Activated CD8-positive, alpha-beta T cell treated with anti-CD3 and anti-CD28 coated beads, Interleukin-2, amount 10 ng/mL, durations not matched to agents 7 days and 5 days (primary cell): ENCODE measurements at places on chromosomes 12 and 14.

DNA sequence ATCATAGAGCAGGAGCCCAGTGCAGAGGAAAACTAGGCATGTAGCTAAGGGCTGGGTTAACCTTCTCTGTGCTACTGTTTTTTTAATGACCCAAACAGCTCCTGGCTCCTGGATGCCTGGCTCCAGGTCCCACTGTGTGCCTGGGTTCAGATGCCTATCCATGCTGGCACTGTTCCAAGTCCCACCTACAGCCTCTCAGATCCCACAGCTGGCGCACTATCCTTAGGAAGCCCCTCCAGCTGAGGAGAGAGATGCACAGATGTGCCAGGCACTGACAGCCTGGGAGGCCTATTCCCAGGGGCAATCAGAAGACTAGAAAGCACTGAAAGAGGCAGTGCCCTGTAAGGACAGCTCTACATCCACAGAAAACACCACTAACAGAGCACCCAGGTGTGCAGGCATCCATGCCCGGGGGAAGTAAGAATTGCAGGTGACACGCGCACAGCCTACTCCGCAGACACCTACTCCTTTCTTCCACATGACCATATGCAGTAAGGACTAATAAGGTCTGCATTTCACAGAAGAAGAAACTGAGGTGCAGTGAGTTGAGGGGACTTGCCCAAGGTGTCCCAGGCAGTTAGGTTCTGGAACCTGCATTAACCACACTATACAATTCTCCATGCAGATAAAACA lies 51.2 kb downstream of the PITPNM2 start:
- peaks cover 15% of the 10 kb centered on the region for H3K4me1 ChIP-seq
- H3K27ac ChIP-seq, result no peak overlapping the region
- H3K4me3 ChIP-seq, result no peak overlapping the region
- no peaks in the 10 kb centered on the region for H3K36me3 ChIP-seq
- no peak for DNase-seq
- no peaks in the 10 kb centered on the region for H3K27me3 ChIP-seq

GRCh38 chr12:84016956-84017355 lies 895.6 kb downstream of the SLC6A15 start:
- no peaks in the 10 kb centered on the region for H3K4me1 ChIP-seq
- no peaks in the 10 kb centered on the region for H3K27me3 ChIP-seq
- H3K36me3 ChIP-seq, result no peaks in the 10 kb centered on the region
- no peak overlapping the region for H3K27ac ChIP-seq
- H3K4me3 ChIP-seq, result no peak overlapping the region
- DNase-seq, result no peak

GRCh38 chr12:117832459-117833457 lies 136.0 kb downstream of the KSR2 start:
- H3K27ac ChIP-seq, result no peak overlapping the region
- H3K4me3 ChIP-seq, result no peak overlapping the region
- H3K4me1 ChIP-seq, result no peaks in the 10 kb centered on the region
- H3K27me3 ChIP-seq, result no peaks in the 10 kb centered on the region
- no peaks in the 10 kb centered on the region for H3K36me3 ChIP-seq

DNA sequence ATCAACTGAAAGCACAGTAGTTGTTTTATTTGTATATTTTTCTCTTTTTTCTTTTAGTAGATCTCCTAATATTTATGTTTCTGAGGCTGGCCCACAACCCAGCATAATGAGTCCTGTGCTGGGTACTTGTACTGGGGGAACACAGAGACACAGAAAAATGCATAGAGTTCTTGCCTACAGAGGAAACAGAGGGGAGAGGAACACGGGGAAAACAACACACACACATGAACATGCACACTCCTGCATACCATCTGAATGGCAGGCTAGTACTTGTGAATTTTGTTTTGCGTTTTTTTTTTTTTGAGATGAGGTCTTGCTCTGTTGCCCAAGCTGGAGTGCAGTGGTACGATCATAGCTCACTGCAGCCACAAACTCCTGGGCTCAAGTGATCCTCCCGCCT lies 21.3 kb downstream of the PITPNM2 start:
- no peak overlapping the region for H3K27ac ChIP-seq
- no peaks in the 10 kb centered on the region for H3K36me3 ChIP-seq
- peaks cover 38% of the 10 kb centered on the region for H3K4me1 ChIP-seq
- no peak overlapping the region for H3K4me3 ChIP-seq
- DNase-seq, result no peak

GRCh38 chr12:6056406-6057240 lies 67.8 kb downstream of the VWF start:
- H3K27ac ChIP-seq, result no peak overlapping the region
- peaks cover 18% of the 10 kb centered on the region for H3K27me3 ChIP-seq
- DNase-seq, result peak; percentile 42
- no peaks in the 10 kb centered on the region for H3K36me3 ChIP-seq

DNA sequence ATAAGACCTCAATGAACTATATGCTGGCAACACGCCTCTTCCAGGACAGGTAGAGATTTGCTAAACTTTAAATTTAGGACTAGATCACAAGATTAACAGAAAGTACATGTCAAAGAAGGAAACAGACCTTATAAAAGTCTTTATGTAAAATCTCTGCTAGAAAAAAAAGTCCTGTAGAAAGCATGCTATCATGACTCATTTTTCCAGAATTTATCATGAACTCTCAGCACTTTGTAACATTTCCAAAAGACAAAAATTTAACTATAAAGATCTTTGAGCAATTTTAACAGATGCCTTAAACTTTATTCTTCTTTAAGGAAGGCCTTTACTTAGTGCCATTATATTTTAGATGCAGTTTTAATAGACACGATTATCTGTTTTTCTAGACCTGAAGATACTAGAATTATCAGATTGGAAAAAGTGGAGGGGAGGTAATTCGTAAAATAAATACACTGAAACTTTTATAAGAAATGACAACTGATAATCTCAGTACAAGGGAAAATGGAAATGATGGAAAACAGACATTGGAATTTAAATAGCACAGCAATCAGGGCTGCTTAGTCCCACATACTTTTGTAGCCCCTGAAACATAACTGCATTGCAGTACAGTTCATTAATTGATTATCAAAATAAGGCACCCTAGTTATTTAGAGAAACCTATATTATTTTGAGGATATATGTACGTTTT lies 92.0 kb downstream of the TTLL5 start:
- no peak for DNase-seq
- H3K27ac ChIP-seq, result no peak overlapping the region
- no peaks in the 10 kb centered on the region for H3K27me3 ChIP-seq
- H3K4me1 ChIP-seq, result no peaks in the 10 kb centered on the region

DNA sequence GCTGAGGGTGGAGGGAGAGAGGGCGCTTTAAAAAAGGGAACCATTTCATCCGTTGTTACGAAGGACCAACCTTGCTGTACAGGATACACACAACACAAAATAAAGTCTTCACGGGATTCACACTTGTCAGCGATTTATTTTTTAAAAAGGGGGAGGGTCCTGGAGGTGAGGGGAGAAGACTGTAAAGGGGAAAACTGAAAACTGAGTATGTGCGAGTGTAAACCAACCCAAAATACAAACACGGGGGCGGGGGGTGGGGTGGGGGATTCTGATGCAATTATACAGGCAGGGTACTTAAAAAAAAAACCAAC lies 499 bp upstream of the PRKAG1 start:
- DNase-seq, result no peak
- H3K27me3 ChIP-seq, result no peaks in the 10 kb centered on the region
- H3K4me1 ChIP-seq, result peaks cover 33% of the 10 kb centered on the region
- H3K36me3 ChIP-seq, result peaks cover 52% of the 10 kb centered on the region
- peak overlapping the region; percentile 92 for H3K4me3 ChIP-seq

DNA sequence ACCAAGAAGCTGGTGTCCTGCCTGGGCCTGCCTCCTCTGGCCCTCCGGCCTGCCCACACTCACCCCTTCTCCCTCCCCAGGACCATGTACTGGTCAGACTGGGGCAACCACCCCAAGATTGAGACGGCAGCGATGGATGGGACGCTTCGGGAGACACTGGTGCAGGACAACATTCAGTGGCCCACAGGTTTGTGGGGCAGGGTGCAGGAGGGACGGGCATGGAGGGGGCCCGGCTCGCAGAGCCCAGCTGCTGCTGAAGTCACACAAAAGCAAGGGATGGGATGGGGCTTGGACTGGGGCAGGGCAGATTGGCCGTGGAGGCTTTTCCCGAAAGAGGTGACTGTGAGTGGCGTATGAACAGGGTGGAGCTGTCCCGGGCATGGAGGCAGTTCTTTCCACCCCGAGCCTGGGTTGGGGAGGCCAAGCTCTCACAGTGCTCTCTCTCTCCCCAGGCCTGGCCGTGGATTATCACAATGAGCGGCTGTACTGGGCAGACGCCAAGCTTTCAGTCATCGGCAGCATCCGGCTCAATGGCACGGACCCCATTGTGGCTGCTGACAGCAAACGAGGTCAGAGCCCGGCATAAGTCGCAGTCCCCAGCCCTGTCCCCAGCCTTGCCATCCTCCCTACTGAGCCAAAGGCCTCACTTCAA lies 7.8 kb upstream of the NXPH4 start:
- no peak overlapping the region for H3K27ac ChIP-seq
- peaks cover 6% of the 10 kb centered on the region for H3K4me1 ChIP-seq
- H3K36me3 ChIP-seq, result no peaks in the 10 kb centered on the region
- H3K4me3 ChIP-seq, result no peak overlapping the region

DNA sequence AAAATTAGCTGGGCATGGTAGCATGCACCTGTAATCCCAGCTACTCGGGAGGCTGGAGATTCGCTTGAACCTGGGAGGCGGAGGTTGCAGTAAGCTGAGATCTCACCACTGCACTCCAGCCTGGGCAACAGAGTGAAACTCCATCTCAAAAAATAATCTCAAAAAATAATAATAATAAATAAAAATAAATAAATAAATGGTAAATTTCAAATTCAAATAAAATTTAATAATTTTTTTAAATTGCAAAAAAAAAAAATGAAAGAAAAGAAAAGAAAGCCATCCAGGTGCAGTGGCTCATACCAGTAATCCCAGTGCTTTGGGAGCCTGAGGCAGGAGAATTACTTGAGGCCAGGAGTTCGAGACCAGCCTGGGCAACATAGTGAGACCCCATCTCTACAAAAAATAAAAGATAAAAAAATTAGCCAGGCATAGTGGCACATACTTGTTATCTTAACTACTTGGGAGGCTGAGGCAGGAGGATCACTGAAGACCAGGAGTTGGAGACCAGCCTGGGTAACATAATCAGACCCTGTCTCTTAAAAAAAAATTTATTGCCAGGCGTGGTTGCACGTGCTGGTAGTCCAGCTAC lies 36.4 kb downstream of the ALDH2 start:
- H3K27ac ChIP-seq, result no peak overlapping the region
- no peak for DNase-seq
- H3K36me3 ChIP-seq, result no peaks in the 10 kb centered on the region
- H3K27me3 ChIP-seq, result no peaks in the 10 kb centered on the region
- H3K4me3 ChIP-seq, result no peak overlapping the region
- H3K4me1 ChIP-seq, result peaks cover 3% of the 10 kb centered on the region

- DNase-seq, result no peak
- H3K4me1 ChIP-seq, result no peaks in the 10 kb centered on the region
- no peak overlapping the region for H3K4me3 ChIP-seq
- H3K36me3 ChIP-seq, result no peaks in the 10 kb centered on the region
- H3K27ac ChIP-seq, result no peak overlapping the region
These were observed 183.0 kb downstream of the SLC15A5 start for GRCh38 chr12:16094437-16094836.

DNA sequence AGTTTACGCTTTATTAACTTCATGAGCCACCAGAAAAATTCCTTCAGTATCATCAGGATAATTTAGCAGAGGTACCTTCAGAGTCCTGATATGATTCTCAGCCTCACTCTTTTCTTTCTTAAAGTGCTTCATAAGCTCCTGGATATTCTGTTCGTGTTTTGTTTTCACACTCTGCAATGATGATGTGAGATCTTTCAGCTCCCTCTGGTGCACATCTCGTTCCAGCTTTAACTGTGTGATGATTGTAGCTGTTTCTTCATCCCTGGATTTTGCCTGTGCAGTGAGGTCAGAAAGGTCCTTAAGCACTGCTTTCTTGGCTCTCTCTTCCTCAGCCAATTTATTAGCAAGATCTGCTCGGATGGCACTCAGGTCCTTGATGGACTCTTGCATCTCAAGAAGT lies 156.7 kb downstream of the CEP128 start:
- H3K36me3 ChIP-seq, result peaks cover 18% of the 10 kb centered on the region
- H3K4me3 ChIP-seq, result no peak overlapping the region
- DNase-seq, result no peak
- H3K27me3 ChIP-seq, result no peaks in the 10 kb centered on the region

GRCh38 chr12:106757623-106758348 lies 16.7 kb upstream of the RIC8B start:
- no peak overlapping the region for H3K27ac ChIP-seq
- H3K4me3 ChIP-seq, result no peak overlapping the region
- no peaks in the 10 kb centered on the region for H3K27me3 ChIP-seq

- H3K27ac ChIP-seq, result no peak overlapping the region
- DNase-seq, result peak; percentile 68
- H3K36me3 ChIP-seq, result no peaks in the 10 kb centered on the region
These were observed 27.4 kb upstream of the GUCY2C start for GRCh38 chr12:14723763-14724162.

DNA sequence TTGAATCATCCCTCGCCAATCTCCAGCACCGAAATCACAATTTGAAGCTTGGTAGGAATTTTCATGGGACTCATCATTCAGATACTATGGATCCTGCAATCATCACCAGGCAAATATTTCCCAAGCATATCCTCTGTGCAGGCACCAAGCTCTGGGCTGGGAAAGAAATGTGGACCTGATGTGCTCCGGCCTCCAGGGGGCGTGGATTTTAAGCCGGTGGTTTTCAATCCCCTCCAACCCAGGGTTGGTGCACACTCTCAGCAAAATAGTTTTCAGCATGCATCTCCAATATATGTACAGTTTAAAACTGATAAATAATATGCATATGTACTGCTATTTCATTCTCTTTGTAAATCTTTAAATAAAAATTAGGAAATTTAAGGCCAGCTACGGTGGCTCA lies 98.9 kb downstream of the RBM19 start:
- no peak for DNase-seq
- no peaks in the 10 kb centered on the region for H3K36me3 ChIP-seq
- H3K27me3 ChIP-seq, result no peaks in the 10 kb centered on the region
